ENCODE measurements at places on chromosomes 2 and 18. TPM values are rescaled to one million over a fixed set of nuclear protein-coding genes. Genes with fewer than 3 reads are reported as not detected.

The CHAC2 gene
- total RNA-seq: 1.9 TPM

The ACVR1 gene
- 21.1 TPM for total RNA-seq

The BMPR2 gene
- 71.2 TPM for total RNA-seq

GRCh38 chr2:234683950-234684349 lies 187.1 kb upstream of the ARL4C start:
- H3K4me3 ChIP-seq: no peak overlapping the region
- no peak overlapping the region for H3K27ac ChIP-seq
- H3K4me1 ChIP-seq: peaks cover 16% of the 10 kb centered on the region
- no peak for DNase-seq
- H3K27me3 ChIP-seq: no peaks in the 10 kb centered on the region
- no peaks in the 10 kb centered on the region for H3K36me3 ChIP-seq

DNA sequence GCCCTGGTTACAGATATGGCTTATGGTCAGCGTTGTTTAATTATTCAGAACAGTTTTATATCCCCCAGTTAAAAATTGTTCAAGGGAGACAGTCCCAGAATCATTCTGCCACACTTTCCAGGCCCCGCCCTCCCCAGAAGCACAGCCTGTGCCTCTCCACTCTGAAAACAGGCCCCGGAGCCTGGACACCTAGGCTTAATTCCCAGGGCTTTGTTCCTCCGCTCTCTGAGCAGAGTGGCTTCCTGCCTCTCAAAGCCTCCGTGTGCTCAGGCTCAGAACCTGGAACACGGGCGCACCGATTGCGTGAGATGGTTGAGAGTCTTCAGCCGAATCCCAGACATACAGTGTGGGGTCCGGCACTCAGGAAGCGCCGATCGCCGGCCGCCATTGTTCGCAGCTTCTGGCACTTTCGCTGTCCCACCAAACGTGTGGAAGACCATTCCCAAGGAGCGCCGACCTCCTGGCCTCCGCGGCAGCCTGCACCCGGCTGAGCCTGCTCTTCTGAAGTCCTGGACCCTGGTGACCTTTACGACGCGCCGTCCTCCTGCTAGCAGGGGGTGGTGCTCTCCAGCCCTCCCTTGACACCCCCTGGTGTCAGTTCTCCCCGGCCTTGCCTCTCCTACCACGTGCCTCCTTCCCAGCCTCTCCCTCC lies 45.6 kb downstream of the TWIST2 start:
- no peak overlapping the region for H3K4me3 ChIP-seq
- H3K4me1 ChIP-seq: peaks cover 74% of the 10 kb centered on the region
- H3K27me3 ChIP-seq: no peaks in the 10 kb centered on the region
- H3K36me3 ChIP-seq: no peaks in the 10 kb centered on the region
- peak; percentile 84 for DNase-seq

DNA sequence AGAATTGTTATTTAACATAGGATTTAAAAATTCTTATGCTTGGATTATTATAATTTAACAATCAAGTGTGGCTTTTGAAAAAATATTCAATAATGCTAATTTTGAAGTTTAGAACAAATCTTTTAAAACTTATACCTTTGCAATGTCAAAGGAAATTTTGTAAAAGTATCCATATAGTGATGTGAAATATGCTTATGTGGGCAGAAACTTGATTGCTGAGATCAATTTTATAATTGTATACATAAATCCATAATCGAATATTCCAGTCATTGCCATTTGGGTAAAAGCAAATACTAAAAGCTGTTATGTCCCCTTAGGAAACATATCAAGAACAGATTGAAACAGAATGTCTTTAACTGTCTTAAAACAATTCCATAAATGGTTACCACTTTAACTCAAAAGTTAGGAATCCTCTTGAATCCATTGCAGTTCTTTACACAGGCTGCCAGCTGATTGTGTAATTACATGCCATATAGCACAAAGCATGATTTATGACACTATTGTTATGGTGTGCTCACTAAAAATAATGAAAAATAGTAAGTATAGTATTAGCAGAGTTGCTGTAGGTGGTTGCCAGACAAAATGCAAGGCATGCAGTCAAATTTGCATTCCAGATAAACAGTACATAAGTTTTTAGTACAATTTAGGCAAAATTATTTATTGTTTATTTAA lies 24.2 kb downstream of the PLCL1 start:
- H3K27ac ChIP-seq: no peak overlapping the region
- no peaks in the 10 kb centered on the region for H3K36me3 ChIP-seq
- no peaks in the 10 kb centered on the region for H3K4me1 ChIP-seq
- no peak for DNase-seq
- no peaks in the 10 kb centered on the region for H3K27me3 ChIP-seq
- H3K4me3 ChIP-seq: no peak overlapping the region

- no peak overlapping the region for H3K4me3 ChIP-seq
- H3K27ac ChIP-seq: no peak overlapping the region
- no peaks in the 10 kb centered on the region for H3K27me3 ChIP-seq
- no peaks in the 10 kb centered on the region for H3K36me3 ChIP-seq
These were observed 23.6 kb upstream of the VWA3B start for GRCh38 chr2:98063291-98063854.

DNA sequence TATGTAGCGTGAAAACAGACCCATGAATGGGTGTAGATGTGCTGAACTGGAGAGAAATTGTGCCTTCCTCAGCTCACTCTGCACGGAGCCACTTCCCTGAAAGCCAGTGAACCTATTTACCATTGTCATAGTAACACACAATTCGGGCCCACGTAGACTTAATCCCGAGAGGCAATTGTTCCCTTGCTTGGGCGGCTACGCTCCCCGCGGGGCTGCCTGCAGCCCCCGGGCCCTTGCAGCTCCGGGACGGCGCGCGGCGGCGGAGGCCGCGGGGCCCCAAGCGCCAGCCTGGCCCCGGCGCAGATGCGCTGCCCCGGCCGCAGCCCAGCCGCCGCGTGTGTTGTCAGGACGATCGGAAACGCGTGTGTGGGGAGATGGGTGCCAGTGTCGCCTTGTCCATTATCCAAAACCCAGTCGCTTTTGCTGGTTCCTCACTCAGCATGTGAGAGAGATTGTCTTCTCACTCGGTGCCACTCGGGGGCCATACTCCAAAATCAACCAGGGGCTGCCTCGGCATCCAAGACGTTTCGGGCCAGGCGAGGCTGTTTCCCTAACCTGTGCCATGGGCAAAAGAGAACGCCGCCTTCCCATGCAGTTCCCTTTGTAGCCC lies 17.9 kb upstream of the LRRTM1 start:
- no peak for DNase-seq
- H3K4me3 ChIP-seq: no peak overlapping the region
- peaks cover 7% of the 10 kb centered on the region for H3K27me3 ChIP-seq
- no peaks in the 10 kb centered on the region for H3K36me3 ChIP-seq
- H3K4me1 ChIP-seq: no peaks in the 10 kb centered on the region

DNA sequence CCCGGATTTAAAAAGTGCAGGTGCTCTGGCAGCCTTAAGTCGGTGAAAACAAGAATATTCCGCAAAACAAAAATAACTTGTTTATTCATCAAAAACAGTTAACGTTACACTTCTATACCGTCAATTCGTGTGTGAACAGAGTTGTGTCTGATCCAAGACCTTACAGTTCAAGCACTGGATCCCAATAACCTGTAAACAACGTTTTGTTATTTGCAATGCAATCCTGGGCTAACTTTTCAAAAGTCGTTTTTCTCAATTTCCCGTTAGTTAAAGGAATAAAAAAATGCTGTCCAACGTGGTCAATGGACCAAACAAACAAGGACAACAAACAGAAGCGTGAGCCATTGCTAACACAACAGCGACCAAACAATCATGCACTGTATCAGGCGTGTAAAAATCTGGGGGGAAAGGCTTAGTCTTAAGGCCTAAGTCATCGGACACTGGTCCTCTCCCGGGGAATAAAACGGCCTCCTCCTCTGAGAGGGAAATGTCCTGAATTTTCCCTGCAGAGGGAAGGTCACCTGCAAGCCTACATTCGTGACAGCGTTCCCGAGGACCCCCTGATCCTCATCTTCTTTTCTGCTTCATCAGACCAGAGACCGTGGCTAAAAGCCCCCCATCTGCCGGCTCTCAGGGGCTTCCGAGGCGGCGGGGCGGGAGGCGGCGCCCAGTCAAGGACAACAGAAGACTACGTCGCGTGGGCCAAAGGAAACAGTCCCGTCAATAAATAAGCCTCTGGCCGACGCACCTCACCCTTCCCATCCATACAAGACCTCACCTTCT lies 490 bp downstream of the NDUFS1 start:
- peak overlapping the region; percentile 97 for H3K27ac ChIP-seq
- no peak for DNase-seq
- peak overlapping the region; percentile 91 for H3K4me3 ChIP-seq
- H3K36me3 ChIP-seq: peaks cover 16% of the 10 kb centered on the region
- peaks cover 45% of the 10 kb centered on the region for H3K4me1 ChIP-seq

GRCh38 chr2:225429717-225430116 lies 30.2 kb downstream of the NYAP2 start:
- H3K27ac ChIP-seq: no peak overlapping the region
- H3K4me1 ChIP-seq: no peaks in the 10 kb centered on the region
- no peaks in the 10 kb centered on the region for H3K36me3 ChIP-seq
- H3K4me3 ChIP-seq: no peak overlapping the region

Measured in sigmoid colon (tissue), 7 donors.